ENCODE measurements at places on chromosomes 6 and 20. TPM values are rescaled to one million over a fixed set of nuclear protein-coding genes. Genes with fewer than 3 reads are reported as not detected.

MMS22L gene
- total RNA-seq = 37.4 TPM

CDSN gene
- total RNA-seq = not detected

SRMS gene
- not detected for total RNA-seq

DUSP15 gene
- not detected for total RNA-seq

GRCh38 chr20:11114382-11114781, 440.6 kb upstream of the JAG1 start:
- no peak for DNase-seq
- H3K27ac ChIP-seq = no peak overlapping the region
- no peak overlapping the region for H3K4me3 ChIP-seq
- no peaks in the 10 kb centered on the region for H3K27me3 ChIP-seq

- no peak overlapping the region for H3K4me3 ChIP-seq
- no peak for DNase-seq
- H3K27ac ChIP-seq = no peak overlapping the region
Observed at GRCh38 chr20:10521068-10521831, 86.1 kb downstream of the SLX4IP start.

DNA sequence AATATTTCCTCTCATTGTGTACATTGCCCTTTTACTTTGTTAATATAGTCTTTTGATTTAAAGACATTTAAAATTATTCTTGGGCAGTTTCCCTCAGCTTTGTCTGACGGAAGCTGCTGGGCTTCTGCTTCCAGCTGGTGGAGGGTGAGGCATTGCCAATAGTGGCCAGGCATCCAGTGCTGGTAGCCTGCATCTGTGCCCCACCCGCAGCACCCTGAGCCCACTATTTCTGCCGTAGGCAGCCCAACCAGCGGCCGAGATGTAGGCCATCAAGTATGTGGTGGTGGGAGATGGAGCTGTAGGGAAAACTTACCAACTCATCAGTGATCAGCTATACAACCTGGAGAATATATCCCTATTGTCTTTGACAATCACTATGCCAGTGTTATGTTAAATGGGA, 226.0 kb upstream of the SYNCRIP start:
- no peak for DNase-seq
- no peaks in the 10 kb centered on the region for H3K27me3 ChIP-seq
- no peaks in the 10 kb centered on the region for H3K36me3 ChIP-seq
- H3K4me1 ChIP-seq = no peaks in the 10 kb centered on the region
- no peak overlapping the region for H3K4me3 ChIP-seq
- no peak overlapping the region for H3K27ac ChIP-seq

DNA sequence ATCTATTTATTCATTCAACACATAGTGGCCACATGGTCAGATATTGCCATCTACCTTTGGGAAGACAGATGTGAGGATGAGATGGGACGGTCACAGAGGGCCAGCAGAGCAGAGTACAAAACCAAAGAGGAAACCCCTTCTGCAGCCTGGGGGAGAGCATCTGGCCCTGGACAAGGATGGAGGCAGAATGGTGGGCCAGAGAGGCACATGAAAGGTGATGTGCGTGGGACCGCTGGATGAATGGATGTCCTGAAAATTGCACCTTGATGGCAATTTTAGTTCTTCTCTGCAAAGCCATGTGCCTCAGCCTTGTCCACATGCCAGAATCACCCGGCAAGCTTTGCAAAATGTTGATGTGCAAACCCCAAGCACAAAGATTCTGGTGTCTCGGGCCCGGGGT, 77.4 kb upstream of the CD93 start:
- H3K4me3 ChIP-seq = no peak overlapping the region
- H3K4me1 ChIP-seq = peaks cover 3% of the 10 kb centered on the region
- H3K27ac ChIP-seq = no peak overlapping the region
- H3K27me3 ChIP-seq = no peaks in the 10 kb centered on the region

DNA sequence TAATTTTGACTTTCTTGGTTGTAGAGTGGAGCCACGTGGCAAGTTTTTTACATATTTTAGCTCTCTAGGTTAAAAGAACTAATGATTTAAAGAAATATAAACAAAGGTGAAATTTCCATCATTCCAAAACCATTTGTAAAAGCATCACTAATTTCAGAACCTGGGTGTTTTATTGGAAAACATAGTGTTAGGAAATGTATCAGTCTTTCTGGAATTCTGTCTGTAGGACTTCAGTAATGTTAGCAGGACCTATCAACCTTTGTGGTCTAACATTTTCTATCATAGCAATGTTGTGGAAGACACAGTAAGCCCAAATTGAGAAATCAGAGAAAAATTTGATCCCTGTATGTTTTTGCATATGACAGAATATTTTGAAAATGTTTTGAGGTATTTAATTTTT, 28.3 kb downstream of the L3MBTL3 start:
- H3K4me3 ChIP-seq = no peak overlapping the region
- no peak for DNase-seq
- H3K4me1 ChIP-seq = peaks cover under 1% of the 10 kb centered on the region
- H3K27me3 ChIP-seq = no peaks in the 10 kb centered on the region
- H3K36me3 ChIP-seq = peaks cover 13% of the 10 kb centered on the region

Measured in activated naive CD4-positive, alpha-beta T cell treated with anti-CD3 and anti-CD28 coated beads for 36 hours (primary cell).